ENCODE measurements at places on chromosomes 5 and 9. TPM values are rescaled to one million over a fixed set of nuclear protein-coding genes. Genes with fewer than 3 reads are reported as not detected.

GRCh38 chr5:144191998-144192397 lies 21.3 kb downstream of the KCTD16 start:
- no peak overlapping the region for H3K27ac ChIP-seq
- DNase-seq: no peak
- no peaks in the 10 kb centered on the region for H3K36me3 ChIP-seq
- H3K27me3 ChIP-seq: no peaks in the 10 kb centered on the region
- H3K4me1 ChIP-seq: no peaks in the 10 kb centered on the region
- H3K4me3 ChIP-seq: no peak overlapping the region

DNA sequence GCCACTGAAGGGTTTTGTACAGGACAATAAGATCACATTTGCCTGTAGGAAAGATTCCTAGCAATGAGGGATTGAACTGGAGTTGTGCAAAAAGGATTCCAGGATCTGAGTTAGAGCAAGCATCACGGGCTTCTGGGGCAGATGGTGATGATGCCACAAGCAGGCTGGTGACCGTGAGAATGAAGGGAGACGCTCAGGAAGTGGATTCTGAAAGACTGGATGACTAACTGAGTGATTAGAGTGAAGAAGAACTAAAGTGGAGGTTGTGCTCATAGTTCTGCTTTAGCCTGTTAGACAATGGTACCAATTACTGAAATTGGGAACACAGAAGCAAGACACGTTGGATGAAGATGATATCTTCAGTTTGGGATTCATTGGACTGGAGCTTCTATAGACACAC lies 168.2 kb downstream of the CD180 start:
- no peak overlapping the region for H3K4me3 ChIP-seq
- H3K27me3 ChIP-seq: no peaks in the 10 kb centered on the region
- peaks cover 13% of the 10 kb centered on the region for H3K4me1 ChIP-seq
- no peak for DNase-seq

- peaks cover 3% of the 10 kb centered on the region for H3K36me3 ChIP-seq
- H3K4me1 ChIP-seq: peaks cover 54% of the 10 kb centered on the region
- no peak for DNase-seq
- peak overlapping the region; percentile 95 for H3K4me3 ChIP-seq
- H3K27me3 ChIP-seq: peaks cover 8% of the 10 kb centered on the region
Observed at GRCh38 chr5:93622240-93622885, 39.3 kb downstream of the NR2F1 start.

GRCh38 chr9:104092875-104093600 lies 1.1 kb upstream of the SMC2 start:
- H3K27me3 ChIP-seq: no peaks in the 10 kb centered on the region
- DNase-seq: no peak
- H3K4me1 ChIP-seq: peaks cover 35% of the 10 kb centered on the region
- H3K4me3 ChIP-seq: peak overlapping the region; percentile 100

DNA sequence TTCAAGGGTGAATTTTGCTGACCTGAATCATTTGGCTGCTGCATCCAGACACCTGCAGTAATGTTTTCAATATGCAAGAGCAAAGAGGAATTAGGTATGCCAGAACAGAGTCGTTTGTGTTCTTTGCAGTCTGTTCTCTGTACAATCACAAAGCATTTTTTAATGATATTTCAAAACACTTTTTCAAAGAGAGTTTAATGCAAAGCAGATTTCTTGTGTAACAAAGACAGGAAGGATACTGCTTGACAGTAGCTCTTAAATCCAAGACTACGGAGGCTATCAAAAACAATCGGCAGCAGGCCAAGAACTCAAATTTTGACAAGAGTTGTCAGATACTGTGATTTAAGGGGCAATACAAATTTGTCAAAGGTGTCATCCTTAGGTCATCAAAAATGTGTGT lies 341.9 kb downstream of the GADD45G start:
- no peaks in the 10 kb centered on the region for H3K4me1 ChIP-seq
- H3K27me3 ChIP-seq: peaks cover 42% of the 10 kb centered on the region
- no peak overlapping the region for H3K4me3 ChIP-seq
- no peak for DNase-seq

The RAB3C gene
- 21.7 TPM for total RNA-seq

The FOXD4L6 gene
- 0.48 TPM for total RNA-seq

The FOXD4L3 gene
- not detected for total RNA-seq

The SLC36A2 gene
- total RNA-seq: not detected
